ENCODE measurements at places on chromosomes 4 and X.

DNA sequence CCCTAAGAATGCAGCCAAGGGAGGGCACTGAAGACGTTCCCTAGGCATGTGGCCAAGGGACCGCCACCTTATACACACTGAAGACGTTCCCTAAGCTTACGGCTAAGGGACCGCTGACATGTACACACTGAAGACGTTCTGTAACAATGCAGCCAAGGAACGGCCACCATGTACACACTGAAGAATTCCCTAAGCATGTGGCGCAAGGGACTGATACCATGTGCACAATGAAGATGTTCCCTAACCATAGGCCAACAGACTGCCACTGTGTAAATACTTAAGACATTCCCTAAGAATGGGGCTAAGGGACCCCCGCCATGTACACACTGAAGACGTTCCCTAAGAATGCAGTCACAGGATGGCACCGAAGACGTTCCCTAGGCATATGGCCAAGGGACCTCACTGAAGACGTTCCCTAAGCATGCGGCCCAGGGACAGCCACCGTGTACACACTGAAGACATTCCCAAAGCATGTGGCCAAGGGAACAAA is 36.1 kb downstream of the DHRSX start:
- DNase-seq = no peak

- DNase-seq = no peak
Measured at GRCh38 chr4:153191795-153192363, 12.4 kb upstream of the TRIM2 start.

DNA sequence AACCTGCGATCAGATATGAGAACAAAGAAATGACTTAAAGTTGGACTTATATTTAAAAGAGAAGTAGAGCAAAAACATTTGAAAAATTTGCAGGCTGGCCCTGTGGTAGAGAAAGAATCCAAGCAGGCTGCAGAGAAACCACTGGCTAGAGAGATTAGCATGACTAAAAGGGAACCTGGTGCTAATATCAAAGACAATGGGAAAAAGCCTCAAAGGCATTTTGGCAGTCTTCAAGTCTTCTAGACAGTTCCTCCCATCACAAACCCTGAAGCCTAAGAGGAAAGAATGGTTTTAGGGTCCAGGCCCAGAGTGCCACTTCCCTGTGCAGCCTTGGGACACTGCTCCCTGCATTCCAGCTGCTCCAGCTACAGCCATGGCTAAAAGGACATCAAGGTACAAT is 33.4 kb downstream of the KCTD8 start:
- no peak for DNase-seq

GRCh38 chr4:13527192-13527980 is 16.9 kb downstream of the NKX3-2 start:
- DNase-seq = no peak

GRCh38 chr4:140556372-140557085 is 12.2 kb downstream of the UCP1 start:
- no peak for DNase-seq
